ENCODE measurements at places on chromosomes 13 and 19.
A peak's percentile ranks its signal among the peaks of the same experiment; 100 is the strongest.

DNA sequence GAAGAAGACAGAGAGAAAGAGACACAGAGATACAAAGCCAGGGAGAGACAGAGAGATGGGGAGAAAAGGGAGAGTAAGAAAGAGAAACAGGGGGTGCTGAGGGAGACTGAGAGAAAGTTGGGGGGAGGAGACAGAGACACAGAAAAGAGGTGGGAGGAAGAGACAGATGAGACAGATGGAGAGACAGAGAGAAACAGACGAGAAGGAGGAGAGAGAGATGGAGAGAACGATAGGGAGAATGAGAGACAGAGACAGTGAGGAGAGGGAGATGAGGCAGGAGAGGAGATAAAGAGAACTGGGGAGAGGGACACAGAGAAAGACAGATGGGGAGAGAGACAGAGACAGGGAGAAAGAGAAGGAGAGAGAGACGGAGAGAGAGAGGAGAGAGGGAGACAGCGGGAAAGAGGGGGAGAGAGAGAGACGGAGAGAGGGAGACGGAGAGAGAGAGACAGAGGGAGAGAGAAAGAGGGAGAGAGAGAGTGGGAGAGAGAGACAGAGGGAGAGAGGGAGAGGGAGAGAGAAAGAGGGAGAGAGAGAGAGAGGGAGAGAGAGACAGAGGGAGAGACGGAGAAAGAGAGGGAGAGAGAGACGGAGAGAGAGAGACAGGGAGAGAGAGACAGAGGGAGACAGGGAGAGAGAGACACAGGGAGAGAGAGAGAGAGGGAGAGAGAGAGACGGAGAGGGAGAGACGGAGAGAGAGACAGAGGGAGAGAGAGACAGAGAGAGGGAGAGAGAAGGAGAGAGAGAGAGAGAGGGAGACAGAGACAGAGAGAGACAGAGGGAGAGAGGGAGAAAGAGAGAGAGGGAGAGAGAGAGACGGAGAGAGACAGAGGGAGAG is 12.6 kb downstream of the JOSD2 start:
- DNase-seq = no peak

DNA sequence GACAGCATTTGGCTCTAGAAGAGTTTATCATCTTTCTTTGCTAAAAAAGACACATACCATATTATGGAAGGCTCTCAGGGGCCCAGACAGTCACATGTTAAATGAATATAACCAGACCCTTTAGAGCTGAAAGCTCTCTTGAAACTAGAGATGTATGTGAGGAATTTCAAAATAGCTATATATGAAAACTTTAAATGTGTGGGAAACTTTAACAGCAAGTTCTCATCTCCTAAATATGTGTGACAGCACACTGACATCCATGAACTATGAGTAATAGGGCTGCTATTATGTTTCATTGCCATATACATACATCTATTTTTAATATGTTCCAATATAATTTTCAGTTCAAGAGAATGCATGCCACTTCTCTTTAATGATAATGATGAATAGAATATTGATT is 509.5 kb downstream of the GPC6 start:
- no peak for DNase-seq

- DNase-seq = no peak
These were observed 29.5 kb downstream of the CCDC8 start for GRCh38 chr19:46383846-46384245.

DNA sequence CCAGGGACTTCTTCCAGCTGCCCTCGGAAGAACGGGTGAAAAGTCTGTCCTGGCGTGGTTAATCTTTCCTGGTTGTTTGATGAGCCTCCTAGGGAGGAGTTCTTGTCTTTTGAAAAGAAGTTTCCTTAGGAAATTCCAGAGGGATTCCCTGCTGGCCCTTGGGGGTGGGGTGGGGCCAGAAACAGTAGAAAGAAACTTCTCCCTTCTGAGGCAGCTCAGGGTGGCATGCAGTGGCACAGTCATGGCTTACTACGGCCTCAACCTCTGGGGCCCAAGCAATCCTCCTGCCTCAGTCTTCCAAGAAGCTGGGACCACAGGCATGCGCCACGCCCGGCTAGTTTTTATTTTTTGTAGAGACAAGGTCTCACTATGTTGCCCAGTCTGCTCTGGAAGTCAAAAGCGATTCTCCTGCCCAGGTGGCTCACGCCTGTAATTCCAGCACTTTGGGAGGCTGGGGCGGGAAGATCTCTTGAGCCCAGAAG is 1.5 kb downstream of the ZNF101 start:
- DNase-seq = no peak

DNA sequence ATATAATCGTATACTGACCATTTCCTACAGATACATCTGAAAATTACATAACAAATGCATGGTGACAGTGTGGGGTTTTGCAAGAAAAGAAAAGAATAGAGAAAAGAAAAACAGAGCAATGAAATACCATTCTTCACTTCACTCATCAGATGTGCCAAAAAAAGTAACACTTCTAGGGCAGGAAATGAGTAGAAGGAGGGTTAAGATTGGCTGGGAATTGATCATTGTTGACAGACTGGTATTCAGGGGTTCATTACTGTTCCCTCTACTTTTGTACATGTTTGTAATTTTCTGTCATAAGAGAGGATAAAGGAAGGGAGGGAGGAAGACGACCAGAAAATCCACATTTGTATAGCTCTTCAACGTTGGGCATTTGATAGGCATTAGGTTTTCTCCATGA is 31.5 kb downstream of the ABCC4 start:
- DNase-seq = no peak

DNA sequence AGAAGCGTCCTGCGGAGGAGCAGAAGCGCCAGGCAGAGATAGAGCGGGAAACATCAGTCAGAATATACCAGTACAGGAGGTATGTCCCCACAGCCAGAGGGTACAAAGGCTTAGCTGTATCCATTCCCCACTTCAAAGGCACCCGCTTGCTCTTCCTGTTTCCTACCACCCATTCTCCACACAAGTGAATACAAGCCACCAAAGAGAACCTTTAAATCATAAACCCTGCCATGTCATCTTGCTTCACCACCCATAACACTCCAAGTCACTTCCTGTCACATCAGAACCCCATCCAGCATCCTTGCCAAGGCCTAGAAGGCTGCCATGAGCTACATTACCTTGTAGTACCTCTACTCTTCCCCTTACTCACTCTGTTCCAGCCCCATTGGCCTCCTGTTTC is 205.8 kb downstream of the LMO7 start:
- DNase-seq = no peak

- DNase-seq = peak; percentile 13
These were observed 26.0 kb upstream of the ZNF331 start for GRCh38 chr19:53511933-53512374.
